ENCODE measurements at places on chromosomes 16 and 17.

GRCh38 chr16:48956620-48957019 is 325.0 kb downstream of the CBLN1 start:
- DNase-seq = no peak

GRCh38 chr16:56125922-56126321 is 65.4 kb upstream of the GNAO1 start:
- DNase-seq = no peak

- no peak for DNase-seq
Measured at GRCh38 chr17:12958786-12959185, 59.0 kb downstream of the ELAC2 start.

GRCh38 chr16:51761001-51761400 is 609.9 kb upstream of the SALL1 start:
- DNase-seq = no peak

DNA sequence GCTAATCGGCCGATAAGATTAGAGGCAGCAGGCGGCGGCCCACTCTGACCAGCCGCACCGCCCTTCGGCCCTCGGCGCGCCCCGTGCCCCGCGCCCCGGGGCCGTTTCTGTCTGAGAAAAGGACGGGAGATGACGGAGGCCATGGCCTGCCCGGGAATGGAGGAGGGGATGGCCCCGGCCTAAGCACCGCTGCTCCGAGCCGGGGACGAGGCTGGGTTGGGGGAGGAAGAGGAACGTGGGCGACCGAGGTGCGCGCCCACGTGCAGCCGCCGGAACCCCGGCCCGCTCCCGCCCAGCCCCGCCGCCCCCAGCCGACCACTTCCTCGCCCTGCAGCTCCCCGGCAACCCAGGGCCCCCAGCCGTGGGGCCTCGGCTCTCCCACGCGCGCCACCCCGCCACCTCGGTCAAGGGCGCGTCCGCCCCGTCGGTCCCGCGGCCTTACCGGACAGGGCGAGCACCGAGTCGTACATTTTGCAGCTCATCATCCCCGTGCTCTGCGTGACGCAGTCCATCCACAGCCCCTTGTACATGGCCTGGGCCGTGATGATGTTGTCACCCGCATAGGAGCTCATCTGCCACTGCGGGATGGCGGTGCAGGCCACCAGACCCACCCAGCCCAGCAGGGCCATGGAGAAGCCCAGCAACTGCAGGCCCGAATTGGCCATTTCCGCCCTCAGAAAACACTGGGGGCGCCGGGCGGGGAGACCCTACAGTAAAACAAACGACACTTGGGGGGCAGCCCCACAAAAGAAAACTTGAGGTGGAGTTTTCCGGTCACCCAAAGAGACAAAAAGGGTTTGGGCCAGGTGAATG is 693 bp downstream of the CLDN7 start:
- DNase-seq = peak; percentile 32

- peak; percentile 62 for DNase-seq
Measured at GRCh38 chr17:81285179-81285878, 9.8 kb downstream of the SLC38A10 start.

- DNase-seq = no peak
Measured at GRCh38 chr16:86245895-86246294, 264.4 kb upstream of the FOXF1 start.

- no peak for DNase-seq
Measured at GRCh38 chr17:41652461-41652970, 28.1 kb upstream of the KRT17 start.

- DNase-seq = no peak
Measured at GRCh38 chr17:57369509-57369945, 113.2 kb downstream of the MSI2 start.

DNA sequence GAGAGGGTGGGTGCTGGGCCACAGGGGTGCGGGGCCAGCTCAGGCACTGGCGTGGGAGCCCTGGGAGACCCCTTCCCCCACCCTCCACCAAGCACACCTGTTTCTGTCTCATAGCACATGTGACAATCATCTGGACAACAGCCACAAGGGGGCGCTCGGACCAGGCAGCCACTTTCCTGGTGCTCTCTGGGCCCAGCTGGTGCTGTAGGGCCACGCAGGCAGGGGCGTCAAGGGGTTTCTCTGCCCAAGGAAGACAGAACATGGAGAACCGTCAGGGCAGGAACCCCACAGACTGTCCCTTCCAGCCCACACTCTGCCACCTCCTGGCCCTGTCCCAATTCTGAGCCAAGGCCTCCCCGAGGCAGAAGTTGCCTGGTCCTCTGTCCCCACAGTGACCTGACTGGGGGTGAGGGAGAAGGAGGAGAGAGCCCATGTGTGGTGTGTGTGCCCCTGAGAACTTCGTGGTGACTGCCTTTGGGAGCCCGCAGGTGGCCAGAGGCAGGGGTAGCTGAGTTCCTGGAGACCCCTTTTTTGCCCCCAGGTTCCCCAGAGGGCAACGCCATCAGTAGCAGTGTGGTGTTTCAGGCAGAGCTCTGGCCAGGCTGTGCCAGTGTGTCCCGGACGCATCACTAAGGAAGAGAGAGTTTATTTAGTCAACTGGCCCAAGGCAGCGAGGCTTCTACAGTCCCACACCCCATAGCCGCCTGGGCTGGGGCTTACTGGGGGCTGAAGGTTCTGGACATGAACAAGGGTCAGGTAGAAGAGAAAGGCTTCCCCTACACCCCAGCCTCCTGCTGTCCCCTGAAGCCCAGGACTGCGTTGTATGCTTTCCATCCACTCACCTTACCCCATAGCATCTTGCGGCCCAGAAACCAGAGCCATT is 3.1 kb upstream of the SETD6 start:
- peak; percentile 89 for DNase-seq

DNA sequence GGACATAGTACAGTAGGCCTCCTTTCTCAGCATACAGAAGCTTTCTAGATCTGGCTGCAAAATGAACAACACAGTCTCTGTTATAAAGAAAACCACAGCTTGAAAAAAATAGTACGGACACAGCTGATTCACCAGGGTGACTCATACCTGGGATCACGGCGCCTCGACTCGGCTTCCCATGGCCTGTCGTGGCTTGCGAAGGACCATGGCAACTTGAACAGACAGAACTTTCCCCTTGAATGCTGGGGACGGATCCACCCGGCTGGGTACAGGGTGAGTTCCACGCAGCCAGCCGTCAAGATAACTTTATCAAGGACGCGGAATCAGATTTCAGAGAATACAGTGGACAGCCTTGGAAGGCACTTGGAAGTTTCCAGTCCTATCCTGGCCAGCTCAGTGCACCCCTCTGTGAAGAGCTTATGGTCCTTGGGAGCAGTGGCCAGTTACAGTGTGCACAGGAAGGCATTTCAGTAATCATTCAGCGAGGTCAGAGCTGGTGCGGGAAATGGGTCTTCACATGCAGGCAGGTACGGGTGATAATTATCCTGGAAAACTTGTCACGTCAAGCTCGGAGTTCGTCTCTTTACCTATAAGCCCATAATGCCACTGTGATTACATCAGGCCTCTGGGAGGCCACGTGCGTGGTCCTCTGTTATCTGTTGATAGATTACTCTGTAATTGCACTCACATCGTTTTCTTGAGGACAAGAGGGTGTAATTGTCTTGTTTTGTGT is 57.9 kb upstream of the MAF start:
- no peak for DNase-seq

GRCh38 chr17:42135664-42136653 is 13.4 kb downstream of the HSPB9 start:
- DNase-seq = no peak

DNA sequence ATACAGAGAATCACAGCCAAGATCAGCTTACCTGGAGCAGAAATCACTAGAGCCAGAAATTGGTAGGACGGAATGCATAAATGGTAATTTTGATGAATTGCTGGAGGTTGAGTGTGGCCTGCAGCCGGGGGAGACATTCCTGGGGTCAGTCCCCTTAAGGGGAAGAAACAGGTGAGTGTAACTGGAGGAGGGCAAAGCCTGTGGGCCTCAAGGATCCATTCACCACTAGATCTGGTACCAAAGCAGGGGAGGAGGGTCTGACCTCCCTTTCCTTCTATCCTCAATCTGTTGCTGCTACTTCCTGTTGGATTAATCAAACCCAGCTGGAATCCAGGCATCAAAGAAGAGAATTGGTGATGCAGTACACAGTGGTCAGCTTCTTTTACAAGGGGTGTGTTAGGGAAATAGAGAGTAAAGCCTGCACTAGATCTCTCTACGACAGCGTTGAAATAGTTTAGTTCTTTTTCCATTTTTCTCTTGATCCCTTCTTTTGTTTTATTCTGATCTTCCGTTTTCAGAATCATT is 8.6 kb upstream of the ABCA9 start:
- no peak for DNase-seq

DNA sequence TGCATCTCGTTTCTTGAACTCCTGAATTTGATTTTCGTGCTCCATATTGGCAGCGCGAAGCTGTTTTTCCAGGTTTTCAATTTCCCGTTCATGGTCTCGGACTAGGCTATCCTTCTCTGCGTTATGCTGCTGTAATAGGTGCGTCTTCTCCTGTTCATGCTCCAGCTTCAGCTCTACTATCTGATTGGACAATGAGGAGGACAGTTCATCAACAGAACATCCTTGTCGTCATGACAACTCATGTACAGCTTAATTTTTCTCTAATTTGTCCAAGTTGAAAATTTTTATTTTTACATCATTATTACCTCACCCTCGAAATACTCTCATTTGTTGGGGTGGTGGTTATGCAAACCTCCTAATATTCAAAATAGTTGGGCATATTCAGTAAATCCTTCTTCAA is 289.8 kb downstream of the CEP112 start:
- no peak for DNase-seq

DNA sequence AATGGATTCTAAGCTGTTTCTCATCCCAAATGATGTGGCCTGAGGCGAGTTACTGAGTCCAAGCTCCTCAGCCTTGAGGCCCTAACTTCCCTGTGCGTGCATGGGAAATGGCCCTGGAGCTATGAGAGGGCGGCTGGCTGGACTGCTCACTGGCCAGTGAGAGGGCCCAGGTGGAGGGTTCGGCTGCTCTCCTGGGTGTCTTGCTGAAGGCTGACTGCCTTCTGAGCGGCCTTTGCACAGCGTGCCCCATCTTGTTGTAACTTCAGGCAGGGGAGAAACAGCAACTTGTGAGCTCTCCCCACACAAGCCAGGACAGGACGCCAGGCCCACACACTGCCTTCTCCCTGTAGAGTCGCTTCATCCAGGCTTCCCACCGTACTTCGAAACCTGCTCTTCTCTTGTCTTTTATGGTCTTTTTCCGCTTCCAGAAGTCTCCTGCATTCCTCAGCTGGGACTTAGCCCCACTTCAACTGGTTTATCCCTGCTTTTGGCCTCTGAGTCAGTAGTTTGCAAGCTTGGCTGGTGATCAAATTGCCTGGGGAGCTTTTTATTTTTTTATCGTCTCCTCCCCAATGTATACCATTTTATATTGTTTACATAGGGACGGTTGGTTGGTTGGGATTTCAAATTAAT is 13.3 kb downstream of the CDH3 start:
- DNase-seq = no peak

GRCh38 chr17:30173649-30174048 is 57.0 kb downstream of the NSRP1 start:
- no peak for DNase-seq

DNA sequence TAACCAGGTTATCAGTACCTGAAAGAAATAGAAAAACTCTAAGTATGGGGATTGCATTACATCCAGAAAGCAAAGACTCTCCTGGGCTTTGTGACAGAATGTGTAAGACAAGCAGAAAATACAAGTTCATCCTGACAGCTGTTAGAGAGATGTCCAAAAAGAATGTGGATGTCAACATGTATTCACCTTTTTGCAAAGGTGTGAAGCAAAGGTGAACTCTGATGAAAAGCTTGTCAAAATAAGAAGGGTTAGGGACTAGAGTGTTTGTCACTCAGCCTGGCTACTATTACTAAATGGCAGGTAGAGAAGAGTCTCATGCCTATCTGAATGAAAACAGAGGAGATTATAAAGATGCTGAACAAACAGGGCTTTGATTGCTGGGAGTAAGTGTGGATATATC is 527.6 kb upstream of the CA10 start:
- DNase-seq = no peak

GRCh38 chr17:50063561-50064252 is 7.8 kb downstream of the ITGA3 start:
- DNase-seq = no peak

DNA sequence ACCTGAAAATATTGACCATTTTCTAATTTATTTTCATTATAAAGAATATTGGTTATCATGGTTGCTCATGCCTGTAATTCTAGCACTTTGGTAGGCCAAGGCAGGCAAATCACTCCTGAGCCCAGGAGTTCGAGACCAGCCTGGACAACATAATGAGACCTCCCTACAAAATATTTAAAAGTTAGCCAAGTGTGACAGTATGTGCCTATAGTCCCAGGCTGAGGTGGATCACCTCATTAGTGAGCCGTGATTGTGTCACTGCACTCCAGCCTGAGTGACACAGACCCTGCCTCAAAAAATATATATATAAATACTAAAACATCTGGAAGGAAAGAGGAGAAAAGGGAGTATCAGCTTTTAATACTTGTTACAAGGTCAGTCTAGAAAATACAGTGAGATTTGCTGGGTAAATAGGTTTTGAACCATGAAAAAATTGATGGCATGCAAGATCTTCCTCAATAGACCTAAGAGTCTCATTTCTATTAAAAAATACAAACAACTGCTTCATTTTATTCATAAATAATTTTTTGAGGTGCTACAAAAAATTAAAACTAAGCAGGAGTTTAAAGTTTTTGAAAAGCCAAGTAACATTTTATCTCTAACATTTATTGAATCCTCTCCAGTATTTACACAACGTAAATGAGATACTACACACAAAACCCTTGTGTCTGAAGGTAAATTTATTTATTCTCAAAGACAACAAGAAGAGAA is 47.7 kb downstream of the TUBD1 start:
- DNase-seq = no peak

- DNase-seq = no peak
Measured at GRCh38 chr16:77359065-77359502, 75.8 kb downstream of the ADAMTS18 start.

DNA sequence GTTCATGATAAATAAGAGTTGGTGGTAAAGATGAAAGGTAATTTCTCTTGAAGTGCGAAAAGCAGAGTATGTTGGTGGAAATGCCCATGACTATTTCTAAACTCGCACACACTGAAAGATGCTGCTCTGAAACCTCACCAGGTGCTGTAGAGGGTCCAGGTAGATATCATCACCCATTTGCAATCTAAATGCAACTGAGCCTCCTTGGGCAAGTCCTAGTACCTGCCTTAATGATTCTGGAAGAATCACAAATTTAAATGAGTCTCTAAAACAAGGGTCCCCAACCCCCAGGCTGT is 5.9 kb upstream of the MMD start:
- DNase-seq = no peak

DNA sequence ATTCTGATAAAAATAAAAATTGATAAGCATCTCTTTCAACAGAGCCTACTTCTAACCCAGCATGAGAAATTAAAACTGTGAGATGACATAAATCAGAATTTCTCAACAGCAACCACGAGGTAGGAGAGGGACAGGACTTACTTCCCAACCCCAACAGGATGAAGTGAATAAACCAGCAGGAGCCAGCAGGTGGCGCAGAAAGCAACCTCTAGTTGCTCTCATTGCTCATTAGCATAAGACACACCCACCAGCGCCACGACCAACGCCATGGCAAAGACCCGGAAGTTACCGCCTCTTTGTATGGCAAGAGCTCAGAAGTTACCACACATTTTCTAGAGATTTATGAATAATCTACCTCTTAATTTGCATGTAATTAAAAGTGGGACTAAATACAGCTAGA is 189.4 kb upstream of the CDH8 start:
- peak; percentile 1 for DNase-seq

- no peak for DNase-seq
Measured at GRCh38 chr16:66422366-66422765, 4.7 kb upstream of the BEAN1 start.

All from stimulated activated CD4-positive, alpha-beta T cell treated with anti-CD3 and anti-CD28 coated beads, Interleukin-4, amount 100 ng/mL, for 1 hour (primary cell).